ENCODE measurements at places on chromosomes 2 and 18.

GRCh38 chr18:8786483-8787370 lies 81.4 kb downstream of the MTCL1 start:
- DNase-seq: no peak

GRCh38 chr2:234670052-234670451 lies 173.2 kb upstream of the ARL4C start:
- DNase-seq: no peak

- DNase-seq: no peak
These were observed 27.5 kb downstream of the CNRIP1 start for GRCh38 chr2:68292108-68292710.

- no peak for DNase-seq
These were observed 10.2 kb downstream of the ADRA2B start for GRCh38 chr2:96105994-96106715.

DNA sequence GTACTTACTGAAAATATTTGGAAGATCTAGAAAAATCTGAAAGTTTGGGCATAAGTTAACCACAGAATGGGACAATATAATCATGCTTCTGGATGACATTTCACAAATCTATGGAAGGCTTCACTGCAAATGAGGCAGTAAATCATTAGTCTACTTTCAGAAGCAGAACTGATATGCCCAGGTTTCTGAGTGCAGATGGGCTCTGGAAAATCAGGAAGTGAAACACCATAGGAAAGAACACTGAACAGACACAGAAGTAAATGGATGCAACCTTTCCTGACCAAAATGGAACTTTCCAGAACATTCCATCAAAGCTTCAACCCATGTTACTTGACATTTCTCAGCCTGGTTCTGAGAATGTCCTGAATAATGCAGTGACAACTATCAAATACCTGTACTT lies 55.1 kb downstream of the KCNG3 start:
- DNase-seq: no peak

DNA sequence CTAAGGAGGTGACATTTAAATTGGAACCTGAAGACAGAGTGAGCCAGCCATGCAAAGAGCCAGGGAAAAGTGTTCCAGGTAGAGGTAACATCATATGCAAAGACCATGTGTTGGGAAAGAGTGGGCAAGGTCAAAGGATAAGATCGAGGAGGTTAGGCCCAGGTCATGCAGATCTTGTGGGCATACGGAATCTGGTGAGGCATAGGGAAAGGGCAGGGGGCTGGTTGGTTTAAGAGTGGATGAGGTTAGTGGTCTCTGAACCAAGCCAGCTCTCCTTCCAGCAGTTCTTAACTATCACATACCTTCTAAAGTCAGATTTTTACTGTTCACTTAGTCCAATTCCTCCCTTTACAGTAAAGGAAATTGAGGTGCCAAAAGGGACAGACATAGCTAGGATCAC lies 3.0 kb downstream of the ANKRD53 start:
- no peak for DNase-seq

- no peak for DNase-seq
These were observed 405.5 kb downstream of the MEIS1 start for GRCh38 chr2:66840321-66841002.

DNA sequence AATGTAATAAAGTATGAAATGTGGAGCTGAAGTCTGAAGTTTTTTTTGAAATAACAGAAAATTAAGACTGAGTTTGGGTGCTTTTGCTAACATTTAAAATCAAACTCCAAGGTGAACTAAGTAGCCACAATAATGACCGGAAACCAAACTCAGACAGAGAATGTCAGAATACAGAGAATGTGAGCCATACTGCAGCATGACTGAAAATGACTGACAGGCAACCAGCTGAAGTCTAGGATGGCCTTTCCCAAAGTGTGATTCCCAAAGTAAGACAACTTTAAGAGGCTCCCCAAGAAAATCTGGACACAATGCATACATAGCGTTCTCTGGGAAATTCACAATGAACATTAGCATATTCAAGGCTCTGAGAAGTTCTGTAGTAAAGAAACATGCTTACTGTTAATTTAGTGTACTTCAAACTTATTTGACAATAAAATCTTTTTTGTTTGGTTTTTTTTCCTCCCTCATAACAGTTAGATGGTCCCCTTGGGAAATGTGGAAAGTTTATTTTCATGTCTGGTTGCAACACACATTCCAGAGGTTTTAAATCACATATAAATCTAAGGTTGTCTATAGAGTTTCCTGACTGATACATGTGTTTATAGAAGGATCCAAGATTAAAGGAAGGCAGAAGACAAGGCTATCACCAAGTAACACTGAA lies 28.6 kb downstream of the PLA2R1 start:
- no peak for DNase-seq

GRCh38 chr2:144071461-144071860 lies 448.5 kb downstream of the ZEB2 start:
- DNase-seq: no peak

- DNase-seq: no peak
These were observed 55.5 kb downstream of the MAP4K4 start for GRCh38 chr2:101752716-101753616.

- DNase-seq: no peak
These were observed 2.3 kb upstream of the TMEM150A start for GRCh38 chr2:85604568-85605339.

GRCh38 chr2:115480741-115481140 lies 1038.3 kb downstream of the DPP10 start:
- DNase-seq: no peak

- no peak for DNase-seq
These were observed 376.4 kb upstream of the RAB12 start for GRCh38 chr18:8232791-8233190.

DNA sequence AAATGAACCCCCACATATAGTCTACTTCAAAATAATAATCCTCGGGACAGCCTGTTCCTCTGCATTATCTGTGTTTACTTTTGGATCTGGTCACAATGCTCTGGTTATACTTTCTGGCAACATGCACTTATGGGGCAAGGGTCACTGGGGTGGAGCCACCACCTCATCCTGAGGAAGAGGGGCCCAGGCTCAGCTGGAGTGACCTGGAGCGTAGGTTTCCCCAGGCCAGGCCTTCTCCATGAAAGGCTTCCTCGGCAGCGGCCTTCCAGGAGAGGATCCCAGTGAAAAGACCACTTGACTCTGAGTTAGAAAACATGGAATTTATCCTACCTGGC lies 237.4 kb downstream of the SETBP1 start:
- no peak for DNase-seq

Measured in stimulated activated CD4-positive, alpha-beta T cell treated with anti-CD3 and anti-CD28 coated beads, Interleukin-15, amount 100 ng/mL, for 1 hour (primary cell).